ENCODE measurements at places on chromosomes 13 and 19.
A peak's percentile ranks its signal among the peaks of the same experiment; 100 is the strongest.

DNA sequence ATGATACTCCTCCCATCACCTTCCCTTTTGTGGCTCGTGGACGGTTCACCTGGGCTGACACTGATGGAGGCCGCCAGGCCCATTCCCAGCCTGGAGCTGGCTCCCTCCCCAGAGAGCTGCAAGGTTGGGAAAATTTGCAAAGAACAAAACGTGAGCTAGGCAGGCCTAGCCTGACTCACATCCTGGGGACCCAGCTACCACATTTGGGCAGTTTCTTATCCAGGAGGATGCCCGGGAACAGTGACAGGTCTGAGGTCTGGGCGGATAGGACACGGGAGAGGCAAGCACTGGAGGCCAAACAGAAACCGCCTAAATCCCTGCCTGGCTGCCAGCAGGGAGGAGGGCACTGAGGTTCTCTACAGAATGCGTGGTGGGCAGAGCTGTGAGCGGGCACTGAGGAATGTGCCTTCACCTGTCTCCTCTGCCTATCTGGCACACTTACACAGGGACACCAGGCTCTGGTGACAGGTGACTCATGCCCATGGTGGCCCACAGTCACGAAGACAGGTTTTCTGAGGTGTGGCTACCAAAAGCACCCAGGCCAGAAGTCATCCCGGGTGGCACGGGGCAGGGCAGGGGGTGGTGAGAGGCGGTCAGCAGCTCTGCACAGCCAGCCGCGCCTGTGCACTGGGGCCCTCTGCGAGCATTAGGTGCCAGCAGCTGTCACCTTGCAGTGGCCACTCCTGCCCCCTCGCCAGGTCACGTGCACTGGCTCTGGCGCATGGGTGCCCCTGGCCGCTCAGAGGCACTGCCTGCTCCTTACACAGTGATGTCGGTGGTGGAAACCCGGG is 23.2 kb downstream of the SH3GL1 start:
- no peak for DNase-seq

GRCh38 chr19:6074709-6075403 is 35.4 kb downstream of the RFX2 start:
- DNase-seq: no peak

DNA sequence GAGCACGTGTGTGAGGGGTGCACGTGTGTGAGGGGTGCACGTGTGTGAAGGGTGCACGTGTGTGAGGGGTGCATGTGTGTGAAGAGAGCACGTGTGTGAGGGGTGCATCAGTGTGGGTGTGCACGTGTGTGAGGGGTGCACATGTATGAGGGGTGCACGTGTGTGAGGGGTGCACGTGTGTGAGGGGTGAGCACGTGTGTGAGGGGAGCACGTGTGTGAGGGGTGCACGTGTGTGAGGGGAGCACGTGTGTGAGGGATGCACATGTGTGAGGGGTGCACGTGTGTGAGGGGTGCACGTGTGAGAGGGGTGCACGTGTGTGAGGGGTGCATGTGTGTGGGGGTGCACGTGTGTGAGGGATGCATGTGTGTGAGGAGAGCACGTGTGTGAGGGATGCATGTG is 15.7 kb downstream of the RASA3 start:
- DNase-seq: no peak

DNA sequence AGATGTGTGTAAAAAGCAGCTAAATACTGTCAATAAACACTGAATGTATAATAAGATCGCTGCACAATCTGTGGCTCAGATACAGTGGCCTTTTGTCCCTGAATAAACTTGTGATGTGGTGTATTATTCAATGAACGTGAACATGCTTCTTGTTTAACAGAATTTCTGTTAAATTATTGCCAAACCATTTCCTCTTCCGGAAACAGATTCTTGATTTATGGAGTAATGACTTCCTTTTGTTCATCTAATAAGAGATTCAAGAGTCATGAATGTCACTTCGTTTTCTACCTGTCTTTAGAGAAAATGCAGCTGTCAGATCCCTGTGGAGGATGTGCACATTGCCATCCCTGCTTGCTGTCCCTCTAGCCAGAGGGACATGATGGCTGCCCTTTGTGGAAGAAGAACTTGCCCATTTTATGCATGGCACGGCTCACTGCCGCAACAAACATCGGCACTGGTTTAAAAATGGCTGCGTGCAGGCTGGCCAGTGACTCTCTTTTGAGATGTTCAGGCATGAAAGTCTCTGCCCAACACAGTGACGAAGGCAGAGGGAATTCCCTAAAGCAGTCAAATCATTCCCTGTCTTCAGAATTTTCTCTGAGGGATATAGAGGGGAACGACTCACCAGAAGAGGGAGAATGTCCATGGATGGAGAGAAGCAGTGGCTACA is 3.1 kb upstream of the TNFSF13B start:
- peak; percentile 72 for DNase-seq

DNA sequence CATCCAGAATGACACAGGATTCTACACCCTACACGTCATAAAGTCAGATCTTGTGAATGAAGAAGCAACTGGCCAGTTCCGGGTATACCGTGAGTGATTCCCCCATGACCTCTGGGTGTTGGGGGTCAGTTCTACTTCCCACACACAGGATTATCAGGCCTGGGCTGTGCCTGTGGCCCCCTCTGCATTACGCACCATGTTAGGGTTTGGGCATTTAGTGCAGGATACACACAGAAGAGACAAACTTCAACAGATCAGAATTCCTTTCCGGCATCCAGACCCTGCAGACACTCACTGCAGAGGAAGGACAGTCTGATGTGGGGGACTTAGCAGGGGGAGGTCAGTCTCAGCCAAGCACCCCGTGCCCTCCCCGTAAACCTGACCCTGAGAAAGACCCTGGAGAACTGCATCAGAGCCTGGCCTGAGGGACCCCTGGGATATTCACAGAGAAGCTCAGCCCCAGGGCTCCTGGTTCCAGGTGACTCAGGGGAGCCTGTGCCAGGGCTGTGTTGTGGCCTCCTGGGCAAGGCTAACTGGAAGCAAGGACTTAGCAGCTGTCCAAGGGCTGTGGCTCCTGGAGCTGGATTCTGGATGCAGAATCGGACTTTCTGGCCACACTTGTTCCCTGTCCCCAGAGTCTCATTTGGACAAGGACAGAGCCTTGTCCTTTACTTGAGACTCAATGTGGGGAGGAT is 1.7 kb downstream of the CEACAM5 start:
- no peak for DNase-seq

DNA sequence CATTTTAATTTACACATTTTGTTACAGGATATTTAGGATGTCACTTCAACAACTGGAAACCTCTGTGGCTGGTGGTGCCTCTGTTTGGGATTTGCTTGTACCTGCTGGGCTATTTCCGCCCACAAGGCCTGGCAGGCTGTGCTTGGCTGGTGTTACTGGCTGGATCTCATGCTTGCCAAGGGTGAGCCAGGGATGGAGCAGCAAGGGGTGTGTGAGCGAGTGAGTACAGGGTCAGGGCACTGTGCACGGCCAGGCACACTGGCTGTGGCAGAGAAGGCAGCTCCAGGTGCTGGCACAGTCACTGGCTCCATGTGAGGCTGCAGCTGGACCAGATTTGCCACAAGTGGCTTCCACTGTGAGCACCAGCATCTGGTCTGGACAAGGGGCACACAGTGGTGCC is 1254.8 kb downstream of the SLITRK5 start:
- DNase-seq: no peak

GRCh38 chr13:34343413-34343940 is 525.5 kb downstream of the RFC3 start:
- DNase-seq: no peak

DNA sequence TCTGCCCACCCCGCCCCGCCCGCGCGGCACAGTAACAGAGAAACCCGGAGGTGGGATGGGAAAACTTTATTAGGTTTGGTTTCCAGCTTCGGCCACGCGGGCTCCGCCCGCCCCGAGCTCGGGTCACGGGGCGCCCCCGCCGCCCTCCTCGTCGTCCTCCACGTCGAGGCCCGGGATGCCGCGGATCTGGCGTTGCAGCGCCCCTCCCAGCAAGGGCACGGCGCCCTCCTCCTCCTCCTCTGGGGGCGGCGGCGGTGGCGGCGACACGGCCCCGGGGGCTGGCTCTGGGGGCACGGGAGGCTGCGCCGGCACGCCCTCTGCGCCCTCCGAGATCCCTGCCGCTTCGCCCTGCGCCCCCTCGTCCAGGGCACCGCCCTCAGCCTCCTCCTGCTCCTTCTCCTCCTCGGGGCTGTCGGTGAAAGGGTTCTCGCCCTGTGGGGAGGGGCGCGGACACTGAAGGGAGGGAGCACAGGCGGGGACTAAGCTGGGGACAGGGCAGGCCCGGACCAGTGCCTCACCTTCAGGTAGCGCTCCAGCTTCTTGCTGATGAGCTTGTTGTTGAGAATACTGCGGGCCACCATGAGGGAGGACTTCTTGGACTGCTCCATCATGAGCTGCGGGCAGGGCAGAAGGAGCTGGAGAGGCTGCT is 536 bp upstream of the AKAP8 start:
- no peak for DNase-seq

- DNase-seq: no peak
Measured at GRCh38 chr13:91468301-91468700, 69.9 kb downstream of the GPC5 start.

GRCh38 chr19:4678881-4679790 is 9.0 kb upstream of the MYDGF start:
- peak; percentile 89 for DNase-seq

- DNase-seq: no peak
Measured at GRCh38 chr13:33426131-33426530, 140.6 kb upstream of the STARD13 start.

DNA sequence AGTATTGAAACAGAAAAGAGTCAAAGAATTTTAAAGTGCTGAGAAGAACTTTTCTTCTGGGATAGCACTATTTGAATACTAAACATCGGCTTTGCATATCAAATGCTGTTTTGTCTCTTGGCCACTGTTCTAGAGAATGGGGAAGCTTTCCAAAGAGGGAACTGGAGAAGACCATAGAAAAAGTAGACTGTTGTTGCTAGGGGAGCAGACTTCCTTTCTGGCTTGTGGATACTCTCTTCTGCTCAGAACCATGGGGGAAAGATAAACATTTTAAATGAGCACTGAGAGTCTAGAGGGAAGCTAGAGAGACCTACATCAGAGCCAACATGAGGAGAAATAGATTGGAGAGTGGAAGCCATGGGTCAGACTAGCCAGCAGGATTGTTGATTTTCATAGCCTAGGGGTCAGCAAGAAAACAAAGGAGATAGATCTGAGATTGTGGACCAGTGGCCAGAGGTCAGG is 315.7 kb downstream of the KCTD12 start:
- DNase-seq: no peak

DNA sequence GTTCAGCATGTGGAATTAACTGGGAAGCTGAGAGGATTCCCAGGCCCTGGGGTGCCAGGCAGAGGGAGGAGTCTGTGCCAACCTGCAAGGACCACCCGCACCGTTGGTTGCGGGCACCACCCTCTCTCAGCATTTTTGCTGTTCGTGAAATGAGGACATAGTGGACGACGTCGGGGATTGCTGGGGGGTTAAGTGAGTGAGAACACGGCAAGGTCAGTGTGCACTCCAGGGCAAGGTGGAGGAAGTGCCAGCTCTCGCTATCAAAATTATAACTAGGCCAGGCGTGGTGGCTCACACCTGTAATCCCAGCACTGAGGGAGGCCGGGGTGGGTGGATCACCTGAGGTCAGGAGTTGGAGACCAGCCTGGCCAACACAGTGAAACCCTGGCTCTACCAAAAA is 2.2 kb downstream of the FXYD3 start:
- no peak for DNase-seq

- DNase-seq: no peak
Measured at GRCh38 chr19:45973553-45974338, at the start of gene NOVA2. Gene NOVA2, minus strand, starts transcription at chr19:45973865. Its CDS starts 514 bp downstream, at chr19:45973351.

DNA sequence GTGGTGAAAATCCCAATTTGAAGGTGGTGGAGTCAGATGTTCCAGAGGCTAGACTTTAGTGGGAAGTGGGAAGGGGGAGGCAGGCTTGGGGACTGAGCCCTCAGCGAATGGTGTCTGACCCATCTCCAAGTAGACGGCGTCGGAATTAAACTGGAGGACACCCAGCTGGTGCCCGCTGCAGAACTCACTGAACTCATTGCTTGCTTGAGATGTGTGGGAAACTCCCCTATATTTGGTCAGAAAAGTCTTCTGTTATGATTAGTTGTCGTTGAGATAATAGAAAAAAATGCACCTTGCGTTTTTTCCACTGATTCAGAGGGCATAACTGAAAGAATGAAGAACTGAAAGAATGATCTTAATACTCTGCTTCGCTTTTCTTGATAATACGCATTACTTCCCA is 871 bp upstream of the ZNF583 start:
- DNase-seq: no peak

DNA sequence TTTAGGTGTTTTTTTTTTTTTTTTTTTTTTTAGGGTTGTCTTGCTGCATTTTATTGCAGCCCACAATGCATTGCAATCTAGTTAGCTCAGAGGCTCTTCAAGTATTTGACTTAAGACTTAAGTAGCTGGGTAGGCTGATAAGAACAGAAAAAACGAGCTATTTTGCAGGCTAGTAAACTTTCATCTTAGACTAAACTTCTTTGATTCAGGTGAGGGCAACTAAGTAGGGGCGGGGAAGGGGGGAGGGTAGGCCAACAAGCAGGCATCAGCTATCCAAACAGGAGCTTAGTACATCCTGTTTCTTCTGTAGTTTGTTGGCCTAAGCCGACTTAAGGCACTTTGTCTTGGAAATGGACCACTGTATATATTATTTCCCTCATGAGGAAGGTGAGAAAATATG is 4.9 kb upstream of the TDRD3 start:
- no peak for DNase-seq

DNA sequence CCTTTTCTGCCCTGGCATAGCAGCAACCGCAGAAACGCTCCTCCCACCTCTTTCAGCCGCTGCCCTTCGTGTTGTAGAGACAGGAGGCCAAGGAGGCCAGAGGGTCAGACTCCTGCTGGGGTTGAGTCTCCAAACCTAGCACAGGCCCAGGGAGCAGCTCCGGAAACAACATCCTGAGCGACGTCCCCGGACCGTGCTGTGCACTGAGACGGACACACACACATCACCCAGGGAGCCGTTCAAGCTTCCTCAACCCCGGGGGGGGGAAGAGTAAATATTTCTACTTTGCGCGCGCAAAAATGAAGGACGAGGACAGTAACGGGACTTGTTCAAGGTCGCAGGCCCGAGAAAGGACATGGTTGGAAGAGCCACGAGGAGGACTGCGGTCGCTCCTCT is 657 bp downstream of the ZNF550 start:
- no peak for DNase-seq

GRCh38 chr13:73754727-73755292 is 379.4 kb downstream of the KLF12 start:
- peak; percentile 87 for DNase-seq

DNA sequence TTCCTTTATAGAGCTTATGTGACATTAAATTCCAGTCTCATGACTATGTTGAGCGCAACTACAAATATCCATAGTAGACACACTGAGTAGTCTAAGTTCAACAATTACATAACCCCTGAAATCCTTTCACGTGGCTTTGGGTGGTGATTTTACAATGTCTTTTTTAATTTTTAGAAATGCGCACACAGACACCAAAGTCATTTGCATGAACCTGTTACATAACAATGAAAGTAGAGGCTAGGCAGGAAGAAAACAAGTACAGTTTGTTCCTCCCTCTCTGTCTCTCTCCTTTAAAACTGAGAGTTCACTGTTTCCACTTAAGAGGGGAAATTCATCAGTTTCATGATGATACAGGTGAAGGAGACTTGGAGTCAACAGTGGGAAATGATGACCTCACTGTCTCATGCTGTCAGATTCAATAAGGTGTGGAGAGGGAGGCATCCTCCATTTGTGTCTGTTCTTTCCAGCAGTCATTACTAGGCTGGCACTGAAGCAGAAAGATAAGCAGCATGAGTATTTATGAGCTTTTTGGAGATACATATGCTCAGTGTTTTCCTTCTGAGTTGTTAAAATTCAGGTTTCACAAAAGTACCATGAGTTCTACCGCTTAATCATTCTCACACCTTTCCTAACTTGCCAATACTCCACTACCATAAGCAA is 201.8 kb downstream of the LHFPL6 start:
- DNase-seq: no peak

- DNase-seq: no peak
Measured at GRCh38 chr19:40803170-40803856, 4.3 kb downstream of the EGLN2 start.
